ENCODE measurements at places on chromosomes 12 and 14.

DNA sequence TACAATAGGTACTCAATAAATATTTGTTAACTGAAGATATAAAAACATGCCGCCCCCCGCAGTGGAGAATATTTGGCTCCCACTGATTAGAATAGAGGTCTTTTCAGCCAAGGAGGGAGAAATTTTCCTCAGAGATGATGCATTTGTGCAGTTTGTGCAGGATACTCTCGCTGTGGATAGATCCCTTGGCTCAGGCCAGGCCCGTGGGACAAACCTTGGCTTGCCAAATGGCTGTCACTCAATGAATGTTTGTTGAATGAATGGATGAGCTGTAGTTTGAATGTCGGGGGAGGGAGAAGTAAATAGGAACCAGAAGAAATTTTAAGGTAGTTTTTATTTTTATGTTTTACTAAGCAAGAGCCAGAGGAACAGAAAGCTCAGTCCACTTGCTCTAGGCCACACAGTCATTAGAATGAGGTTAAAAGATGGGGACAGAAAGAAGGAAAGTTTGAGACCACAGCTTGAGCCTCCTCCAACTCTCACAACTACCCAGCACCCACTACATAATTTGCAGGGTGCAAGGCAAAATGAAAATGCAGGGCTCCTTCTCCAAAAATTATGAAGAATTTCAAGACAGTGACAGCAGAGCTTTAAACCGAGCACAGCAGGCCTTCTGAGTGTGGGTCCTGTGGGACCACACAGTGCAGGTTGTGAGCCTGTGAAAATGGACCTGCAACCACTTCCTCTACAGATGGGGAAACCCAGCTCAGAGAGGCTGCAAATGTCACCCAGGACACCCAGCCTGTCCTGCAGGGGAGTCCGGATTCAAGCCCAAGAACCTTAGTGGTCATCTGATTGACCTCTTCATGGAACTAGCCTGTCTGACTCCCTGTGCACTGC, 51.4 kb downstream of the WSCD2 start:
- no peak for DNase-seq

- DNase-seq, result no peak
These were observed 673 bp upstream of the TTC9 start for GRCh38 chr14:70640938-70641547.

- DNase-seq, result peak; percentile 37
These were observed 260.8 kb downstream of the RASSF9 start for GRCh38 chr12:85575120-85576096.

- no peak for DNase-seq
These were observed 64.2 kb downstream of the SPRING1 start for GRCh38 chr12:116673681-116674111.

DNA sequence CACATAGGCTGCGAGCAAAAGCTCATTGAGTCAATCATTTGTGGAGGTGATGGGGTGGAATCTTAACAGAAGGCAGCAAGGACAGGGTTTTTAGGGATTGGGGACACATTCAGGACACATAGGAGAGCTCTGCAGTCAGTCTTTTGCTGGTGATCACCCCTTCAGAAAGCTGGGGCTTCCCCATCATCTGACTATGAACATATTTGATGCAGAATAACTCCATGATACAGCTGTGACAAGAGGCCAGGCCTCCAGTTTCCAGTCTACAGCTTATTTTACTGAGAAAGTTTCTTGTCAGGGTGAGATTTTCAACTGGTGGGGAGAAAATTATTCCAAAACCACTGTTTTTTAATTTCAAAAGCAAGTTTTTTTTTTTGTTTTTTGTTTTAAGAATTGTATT, 134.2 kb downstream of the TMEM30B start:
- no peak for DNase-seq

Measured in inflammatory macrophage treated with lipopolysaccharide for 1 hour (primary cell).